ENCODE measurements at places on chromosomes 11 and 22.

GRCh38 chr11:1308743-1309497 lies 512 bp downstream of the TOLLIP start:
- DNase-seq = no peak

- DNase-seq = no peak
Measured at GRCh38 chr11:14335712-14336111, 23.3 kb downstream of the RRAS2 start.

- DNase-seq = no peak
Measured at GRCh38 chr11:106493751-106494150, 416.3 kb downstream of the AASDHPPT start.

- no peak for DNase-seq
Measured at GRCh38 chr11:94868468-94868867, 100.3 kb downstream of the AMOTL1 start.
